Hepatic stellate cell (primary cell): ENCODE measurements at places on chromosomes 6 and 20.

DNA sequence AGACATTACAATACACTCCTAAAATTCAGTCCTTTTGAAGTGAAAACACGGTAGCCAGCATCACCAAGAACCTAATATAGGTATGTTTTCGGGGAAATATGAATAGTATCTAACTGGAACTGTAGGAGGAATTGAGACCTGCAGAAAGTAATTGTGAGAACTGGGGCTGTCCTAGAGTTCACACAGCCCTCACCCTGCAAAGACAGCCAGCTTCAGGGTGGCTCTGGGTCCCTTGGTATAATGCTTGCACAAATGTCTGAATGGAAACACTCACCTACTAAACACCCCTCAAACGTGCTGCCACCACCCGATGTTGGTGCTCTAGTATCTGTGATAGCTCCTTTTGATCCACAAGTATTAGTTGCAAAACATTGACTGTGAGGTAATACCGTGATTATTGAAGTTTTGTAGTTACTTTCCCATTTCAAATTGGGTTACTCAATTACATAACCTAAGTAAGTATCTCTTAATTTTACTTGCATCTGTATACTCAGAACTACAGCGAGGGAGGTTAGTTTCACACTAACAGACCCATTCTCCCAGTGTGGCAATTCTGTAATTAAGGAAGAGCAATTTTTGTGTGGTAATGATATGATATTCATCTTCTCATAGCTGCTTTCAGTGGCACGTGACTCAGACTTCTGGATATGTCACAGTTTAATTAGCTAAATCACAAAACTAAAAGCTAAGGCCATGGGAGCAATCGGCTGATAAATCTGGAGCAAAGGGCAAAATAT lies 129.5 kb downstream of the INSM1 start:
- no peak for DNase-seq

DNA sequence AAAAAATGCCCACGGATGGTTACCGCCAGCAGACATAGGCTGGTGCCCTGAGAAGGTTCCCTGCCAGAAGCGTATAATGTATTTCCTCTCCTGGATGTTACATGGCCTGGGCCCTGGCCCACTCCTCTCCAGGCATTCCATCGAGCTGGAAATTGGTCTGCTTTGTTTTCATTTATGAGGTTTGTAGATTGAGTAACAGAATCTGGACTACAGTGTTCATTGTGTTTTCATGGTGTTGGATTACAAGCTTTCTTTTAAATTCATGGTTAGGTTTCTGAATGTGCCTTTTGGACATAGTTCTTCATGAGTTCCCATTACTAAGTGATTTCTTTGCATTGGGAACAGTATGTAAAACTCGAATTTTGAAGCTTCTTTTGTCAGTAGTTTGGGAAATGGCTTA lies 6.4 kb downstream of the TIAM2 start:
- DNase-seq: no peak

DNA sequence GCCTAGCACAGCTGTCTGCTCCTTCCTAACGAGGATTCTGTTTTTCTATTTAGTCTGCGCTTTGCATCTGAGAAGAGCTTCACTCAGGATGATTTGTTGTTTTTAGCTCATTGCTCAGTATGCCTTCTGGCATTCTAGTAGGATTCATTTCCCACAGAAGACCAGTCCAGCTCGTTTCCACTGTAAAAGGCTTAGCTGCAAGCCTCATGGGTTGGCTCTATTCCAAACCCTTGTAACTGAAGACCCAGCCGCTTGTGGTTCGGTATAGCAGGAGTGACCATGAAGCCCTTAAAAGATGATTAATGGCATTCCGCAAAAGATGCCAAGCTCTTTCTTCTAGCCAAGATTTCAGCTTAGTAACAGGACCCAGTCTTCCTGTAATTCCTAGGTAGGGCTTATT lies 7.2 kb downstream of the ADGRF1 start:
- DNase-seq: peak; percentile 16

GRCh38 chr20:6045566-6045965 lies 8.3 kb downstream of the LRRN4 start:
- DNase-seq: no peak

GRCh38 chr20:3667434-3668037 lies 4.3 kb upstream of the GFRA4 start:
- no peak for DNase-seq

GRCh38 chr6:155341130-155341828 lies 27.0 kb upstream of the TFB1M start:
- DNase-seq: peak; percentile 19

DNA sequence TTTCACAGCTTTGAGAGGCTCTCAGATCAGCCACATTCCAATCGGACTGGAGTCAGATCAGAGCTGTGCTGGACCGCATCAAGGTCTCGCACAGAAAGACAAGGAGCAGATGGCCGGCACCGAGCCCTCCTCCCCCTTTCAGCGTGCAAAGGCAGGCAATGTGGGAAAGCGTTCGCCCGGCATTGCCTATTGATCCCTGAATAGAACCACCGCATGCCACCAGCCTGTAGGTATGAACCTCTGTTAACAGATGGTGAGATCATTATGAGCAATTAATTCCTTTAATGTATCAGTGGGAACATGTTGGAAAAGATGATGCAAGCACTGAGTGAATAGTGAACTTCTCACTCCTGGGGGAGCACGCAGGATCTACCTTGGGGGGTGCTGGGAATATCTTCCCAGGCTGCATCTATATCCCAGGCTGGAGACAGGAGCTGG lies 117.5 kb upstream of the ID4 start:
- peak; percentile 80 for DNase-seq

GRCh38 chr6:3194535-3195419 lies 32.7 kb downstream of the TUBB2B start:
- DNase-seq: no peak

DNA sequence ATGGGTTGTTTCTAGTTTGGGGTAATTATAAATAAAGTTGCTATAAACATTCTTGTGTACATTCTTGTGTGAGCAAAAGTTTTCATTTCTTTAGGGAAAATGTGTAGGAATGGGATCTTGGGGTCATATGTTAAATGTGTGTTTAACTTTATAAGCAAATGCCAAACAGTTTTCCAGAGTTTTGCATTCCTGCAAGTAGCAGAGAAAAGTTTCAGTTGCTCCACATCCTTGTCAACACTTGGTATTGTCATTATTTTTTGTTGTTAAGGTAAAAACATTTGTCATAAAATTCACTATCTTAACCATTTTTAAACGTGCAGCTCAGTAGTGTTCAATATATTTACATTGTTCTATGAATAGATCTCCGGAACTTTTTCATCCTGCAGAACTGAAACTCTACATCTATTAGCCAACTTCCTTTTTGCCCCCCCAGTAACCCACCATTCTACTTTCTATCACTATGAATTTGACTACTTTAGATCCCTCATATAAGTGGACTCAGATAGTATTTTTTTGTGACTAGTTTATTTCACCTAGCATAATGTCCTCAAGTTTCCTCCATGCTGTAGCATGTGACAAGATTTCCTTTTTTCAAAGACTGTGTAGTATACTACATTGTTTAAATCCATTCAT lies 48.4 kb downstream of the PHACTR2 start:
- DNase-seq: no peak

DNA sequence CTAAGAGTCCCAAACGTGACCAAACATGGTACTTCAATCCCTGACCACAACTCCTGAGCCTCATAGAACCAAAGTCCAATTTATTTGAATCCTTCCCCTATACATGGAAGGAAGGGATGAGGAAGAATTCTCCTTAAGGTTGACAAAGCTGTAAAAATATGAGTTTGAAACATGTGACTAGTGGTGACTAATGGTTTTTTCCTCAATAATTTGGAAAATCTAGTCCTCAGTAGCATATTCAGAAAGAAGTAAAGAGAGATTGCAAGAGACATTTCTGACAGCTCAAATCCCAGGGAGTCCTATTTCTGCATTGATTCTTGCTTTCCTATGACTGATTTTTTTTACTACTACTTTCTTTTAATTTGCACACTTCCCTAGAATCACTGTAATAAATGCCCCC lies 443.7 kb downstream of the FRK start:
- no peak for DNase-seq

GRCh38 chr6:113684382-113684901 lies 172.7 kb upstream of the MARCKS start:
- DNase-seq: no peak

DNA sequence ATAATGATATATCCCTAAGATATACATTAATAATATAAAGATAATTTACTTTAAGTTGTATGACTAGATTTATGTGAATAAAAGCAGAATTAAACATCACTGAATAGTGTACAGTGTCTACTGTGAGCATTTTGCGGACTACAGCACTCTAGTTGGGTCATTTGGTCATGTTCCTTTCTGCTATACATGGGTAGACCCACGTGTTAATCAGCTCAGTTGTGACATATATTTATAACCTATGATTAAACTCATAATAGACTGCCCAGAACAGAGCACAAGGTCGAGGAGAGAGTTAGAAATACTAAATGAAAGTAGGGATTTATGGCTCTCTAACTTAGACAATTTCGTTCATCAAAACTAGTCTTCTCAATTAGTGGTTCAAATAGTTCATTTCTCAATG lies 852.7 kb downstream of the EPHA7 start:
- no peak for DNase-seq

DNA sequence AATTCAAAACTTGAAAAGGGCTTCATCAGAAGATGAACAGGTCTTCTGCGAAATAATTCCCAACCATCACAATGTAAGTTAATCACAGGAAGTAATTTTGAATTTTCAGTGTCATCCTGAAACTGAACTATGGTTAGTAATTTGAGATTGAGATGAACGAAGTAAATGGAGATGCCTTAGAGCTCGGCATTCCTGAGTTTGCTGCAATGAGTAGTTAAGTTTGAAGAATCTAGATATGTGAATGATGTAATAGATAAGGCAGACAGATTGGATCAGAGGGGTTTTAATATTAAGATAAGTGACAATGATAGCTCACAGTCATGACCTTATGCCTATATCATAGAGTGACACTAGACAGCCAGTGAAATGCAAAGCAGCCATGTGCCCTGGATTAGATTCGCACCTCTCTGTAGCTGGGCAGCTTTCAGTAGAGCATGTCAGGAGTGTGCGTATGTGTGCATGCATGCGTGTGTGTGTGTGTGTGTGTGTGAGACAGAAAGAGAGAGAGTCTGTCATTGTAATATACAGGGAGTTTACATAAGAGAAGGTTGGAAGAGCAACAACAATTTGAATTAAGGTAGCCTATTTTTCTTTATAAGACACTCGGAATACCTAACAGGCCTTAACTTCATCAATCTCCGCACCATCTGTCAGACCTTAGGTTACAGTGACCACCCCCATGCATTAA lies 233.0 kb downstream of the GMPR start:
- no peak for DNase-seq

GRCh38 chr6:112036088-112036637 lies 17.7 kb upstream of the CCN6 start:
- DNase-seq: no peak

DNA sequence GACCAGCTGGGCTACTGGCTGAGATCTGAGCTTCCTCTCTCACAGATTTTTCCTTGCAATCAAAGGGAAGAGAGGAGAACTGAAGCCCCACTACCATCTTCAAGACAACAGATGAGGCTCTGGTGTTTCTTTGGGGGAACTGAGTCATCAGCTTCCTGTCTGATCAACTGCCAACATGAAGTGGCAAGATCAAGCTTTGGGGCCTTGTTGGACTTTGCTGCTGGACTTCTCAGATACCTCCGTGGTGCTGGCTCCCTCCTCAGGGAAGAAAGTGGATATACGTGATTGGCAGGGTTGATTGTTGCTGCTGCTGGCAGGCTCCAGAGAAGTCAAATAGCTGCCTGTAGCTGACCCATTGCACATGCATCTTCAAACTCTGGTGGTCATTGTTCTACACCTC lies 3.6 kb upstream of the TOX2 start:
- peak; percentile 34 for DNase-seq

- DNase-seq: no peak
Measured at GRCh38 chr20:33257237-33257636, 21.4 kb downstream of the BPIFA1 start.

DNA sequence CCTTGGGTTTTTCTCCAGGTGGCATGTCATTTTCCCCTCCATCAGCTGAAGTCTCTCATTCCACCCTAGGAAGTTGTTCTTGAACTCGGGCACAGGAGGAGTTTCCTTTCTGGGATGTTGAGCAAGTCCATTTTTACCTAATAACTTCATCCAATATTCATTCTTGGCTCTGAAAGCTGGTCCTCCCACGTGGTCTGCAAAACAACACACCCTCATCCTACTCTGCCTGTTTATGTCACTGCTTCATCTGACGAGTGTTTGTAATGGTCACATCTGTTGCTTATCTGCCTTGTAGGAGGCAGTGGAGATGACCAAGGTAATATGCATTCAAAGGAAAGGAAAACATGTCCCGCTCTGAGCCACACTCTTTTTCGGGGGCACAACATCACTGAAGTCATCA lies 41.7 kb upstream of the AIG1 start:
- no peak for DNase-seq

- DNase-seq: no peak
Measured at GRCh38 chr6:3412779-3413500, 43.9 kb downstream of the SLC22A23 start.

GRCh38 chr20:10216146-10216791 lies 2.4 kb upstream of the SNAP25 start:
- DNase-seq: no peak

DNA sequence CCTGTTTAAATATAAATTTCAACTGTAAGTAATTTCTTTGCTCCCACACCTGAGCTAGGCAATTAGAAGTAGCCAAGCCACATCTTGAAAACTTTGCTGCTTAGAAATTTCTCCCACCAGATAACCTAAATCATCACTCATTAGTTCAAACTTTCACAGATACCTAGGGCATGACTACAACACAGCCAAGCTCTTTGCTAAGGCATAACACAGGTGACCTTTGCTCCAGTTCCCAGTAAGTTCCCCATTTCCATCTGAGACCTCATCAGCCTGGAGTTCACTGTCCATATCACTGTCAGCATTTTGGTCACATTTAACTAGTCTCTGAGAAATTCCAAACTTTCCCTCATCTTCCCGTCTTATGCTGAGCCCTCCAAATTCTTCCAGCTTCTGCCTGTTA lies 79.8 kb upstream of the OPRM1 start:
- DNase-seq: no peak

DNA sequence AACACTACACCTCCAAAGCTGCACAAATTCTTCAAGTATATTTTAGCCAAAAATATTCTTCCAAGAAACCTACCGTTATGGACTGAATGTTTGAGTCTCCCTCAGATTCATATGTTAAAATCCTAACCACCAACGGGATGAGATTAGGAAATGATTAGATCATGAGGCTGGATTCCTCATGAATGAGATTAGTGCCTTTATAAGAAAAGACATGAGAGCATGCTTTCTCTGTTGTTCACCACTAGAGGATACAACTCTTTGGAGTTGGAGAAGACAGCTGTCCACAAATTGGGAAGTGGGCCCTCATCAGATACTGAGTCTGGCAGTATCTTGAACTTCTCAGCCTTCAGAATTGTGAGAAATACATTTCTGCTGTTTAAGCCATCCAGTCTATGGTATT lies 7.1 kb upstream of the SLC17A4 start:
- DNase-seq: no peak

GRCh38 chr20:56925082-56925830 lies 296.1 kb downstream of the TFAP2C start:
- DNase-seq: no peak

GRCh38 chr6:39243809-39244208 lies 14.5 kb upstream of the KCNK5 start:
- DNase-seq: no peak
